ENCODE measurements at places on chromosomes 4 and X.

DNA sequence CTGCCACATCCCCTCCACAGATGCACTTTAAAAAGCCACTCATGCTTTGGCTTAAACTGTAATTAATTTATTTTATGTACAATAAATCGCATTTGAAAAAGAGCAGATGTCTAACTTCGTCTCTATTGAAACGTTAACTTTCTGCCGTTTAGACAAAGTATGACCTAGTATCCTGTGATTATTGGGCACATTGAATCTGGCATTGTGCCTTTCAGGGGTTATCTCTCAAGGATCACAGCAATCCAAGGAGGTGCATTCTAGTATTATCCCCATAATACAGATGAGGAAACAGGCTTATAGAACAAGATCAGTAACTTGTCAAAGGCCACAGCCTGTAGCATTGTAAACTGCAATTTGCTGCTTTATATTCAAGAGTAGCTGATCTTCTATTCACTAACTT lies 4.6 kb downstream of the RASL11B start:
- no peak for DNase-seq

GRCh38 chr4:113080050-113080449 lies 30.6 kb downstream of the ANK2 start:
- no peak for DNase-seq

GRCh38 chr4:95093936-95094929 lies 336.5 kb downstream of the BMPR1B start:
- no peak for DNase-seq

DNA sequence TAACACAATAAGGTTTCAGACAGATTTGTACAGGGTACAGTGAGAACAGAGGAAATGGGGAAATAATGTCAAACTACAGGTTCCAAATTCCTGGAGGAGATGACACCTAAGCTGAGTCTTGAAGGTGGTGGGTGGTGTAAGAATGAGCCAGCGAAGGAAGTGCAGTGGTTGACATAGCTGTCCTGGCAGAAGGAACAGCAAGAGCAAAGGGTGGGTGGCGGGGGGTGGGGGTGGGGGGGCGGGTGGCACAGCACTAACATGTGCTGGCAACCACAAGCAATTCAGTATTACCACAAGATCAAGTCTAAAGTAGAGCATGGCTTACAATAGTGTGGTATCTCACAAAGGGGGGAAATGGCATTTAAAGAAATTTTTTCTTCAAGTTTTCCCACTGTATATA lies 13.1 kb upstream of the G3BP2 start:
- DNase-seq = no peak

- no peak for DNase-seq
These were observed 489.8 kb upstream of the AMOT start for GRCh38 chrX:113330416-113330815.

DNA sequence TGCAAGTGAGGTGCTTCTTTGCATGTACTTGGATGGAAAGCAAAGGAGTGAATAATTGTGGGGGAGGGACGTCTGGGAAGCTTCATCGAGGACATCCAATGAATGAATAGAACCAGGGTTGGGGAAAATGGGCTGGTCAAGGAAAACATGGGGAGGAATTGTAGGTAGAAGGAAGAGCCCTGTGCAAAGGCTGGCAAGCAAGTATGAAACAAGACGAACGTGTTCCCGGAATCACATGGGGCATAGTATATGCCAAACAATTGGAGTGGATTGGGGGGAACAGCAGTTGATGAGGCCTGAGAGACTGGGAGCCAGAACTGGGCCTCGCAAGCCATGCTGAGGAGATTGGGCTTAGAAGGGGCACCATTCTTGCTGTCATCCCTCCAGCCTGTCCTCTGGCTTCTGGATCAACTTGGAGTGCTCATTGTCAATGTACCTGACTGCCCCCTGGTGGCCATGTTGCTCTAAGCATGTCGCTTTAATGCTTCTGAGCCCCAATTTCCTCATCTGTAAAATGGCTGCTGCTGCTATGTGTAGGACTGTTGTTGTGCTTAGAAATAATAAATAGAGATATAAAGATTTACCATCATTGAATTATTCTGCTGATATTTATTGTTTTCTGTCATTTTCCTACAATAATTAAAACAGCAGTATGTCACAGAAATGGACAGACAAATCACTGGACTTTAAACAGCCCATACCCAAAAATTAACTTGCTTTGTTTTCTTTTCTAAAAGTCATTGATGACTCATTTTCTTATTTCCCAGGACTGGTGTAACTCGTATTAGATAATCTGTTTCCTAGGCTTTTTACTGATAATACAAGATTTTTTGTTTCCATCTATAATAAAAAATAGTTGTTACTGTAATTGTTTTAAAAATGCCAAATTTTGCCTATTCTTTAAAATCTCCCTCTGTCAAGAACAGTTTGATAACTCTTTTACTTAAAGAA lies 66.4 kb downstream of the JADE3 start:
- no peak for DNase-seq

- DNase-seq = no peak
These were observed 7.3 kb upstream of the SEL1L3 start for GRCh38 chr4:25870081-25870480.

DNA sequence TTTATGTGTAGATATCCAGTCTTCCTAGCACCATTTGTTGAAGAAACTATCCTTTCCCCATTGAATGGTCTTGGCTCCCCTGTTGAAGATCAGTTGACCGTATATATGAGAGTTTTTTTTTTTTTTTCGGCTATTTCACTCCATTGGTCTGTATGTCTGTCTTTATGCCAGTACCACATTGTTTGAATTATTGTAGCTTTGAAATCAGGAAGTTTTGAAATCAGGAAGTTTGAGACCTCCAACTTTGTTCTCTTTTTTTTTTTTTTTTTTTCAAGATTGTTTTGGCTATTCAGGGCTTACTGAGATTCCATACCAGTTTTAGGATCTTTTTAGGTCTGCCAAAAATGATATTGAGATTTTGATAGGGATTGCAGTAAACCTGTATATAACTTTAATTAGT lies 4.3 kb upstream of the SCD5 start:
- DNase-seq = no peak

- DNase-seq = no peak
These were observed 71.1 kb upstream of the DDIT4L start for GRCh38 chr4:100261346-100261745.

DNA sequence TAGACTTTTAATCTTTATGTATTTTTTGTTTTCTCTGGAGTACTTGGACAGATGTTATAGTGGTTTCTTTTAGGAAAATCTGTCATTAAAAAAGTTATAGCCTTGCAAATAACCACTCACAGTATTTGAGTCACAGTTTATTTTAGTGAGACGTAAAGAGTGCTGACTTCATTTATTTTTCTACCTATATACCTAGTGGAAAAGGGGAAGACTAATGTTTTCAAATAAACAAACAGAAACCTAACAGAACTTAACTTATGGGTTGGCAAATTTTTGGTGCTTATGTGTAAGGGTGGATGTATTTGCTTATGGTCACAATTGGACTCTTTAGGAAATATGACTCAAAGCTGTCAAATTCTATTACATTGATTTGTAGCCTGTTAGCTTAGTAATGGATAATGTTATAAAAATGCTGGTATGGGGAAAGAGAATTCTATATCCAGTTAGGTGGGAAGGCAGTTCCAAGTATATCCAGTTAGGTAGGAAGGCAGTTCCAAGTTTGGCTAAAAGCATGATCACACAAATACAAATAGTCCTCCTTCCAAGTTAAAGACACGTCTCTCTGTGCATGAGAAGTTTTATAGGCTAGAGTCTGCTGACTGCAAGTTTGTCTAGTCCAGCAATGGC lies 61.9 kb downstream of the SLC9A6 start:
- DNase-seq = no peak

DNA sequence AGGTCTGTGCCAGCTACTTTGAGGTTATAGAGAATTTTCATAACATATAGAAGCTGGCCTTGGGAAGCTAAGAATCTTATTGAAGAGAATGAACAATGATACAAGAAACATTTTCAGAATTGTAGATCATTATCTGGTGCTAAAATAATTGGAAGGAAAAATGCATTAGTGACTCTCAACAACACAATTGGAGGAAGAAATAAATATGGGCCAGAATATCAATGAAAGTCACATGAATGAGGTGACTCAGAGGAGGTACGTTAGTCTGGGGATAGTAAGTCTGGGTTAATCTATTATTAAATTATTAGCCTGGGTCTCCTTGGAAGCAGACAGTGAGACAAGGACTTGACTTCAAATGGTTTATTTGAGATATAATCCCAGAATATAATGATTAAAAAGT lies 529.3 kb upstream of the SLIT2 start:
- DNase-seq = no peak

- DNase-seq = no peak
These were observed 174.7 kb upstream of the PPP1R2C start for GRCh38 chrX:42952621-42953020.

DNA sequence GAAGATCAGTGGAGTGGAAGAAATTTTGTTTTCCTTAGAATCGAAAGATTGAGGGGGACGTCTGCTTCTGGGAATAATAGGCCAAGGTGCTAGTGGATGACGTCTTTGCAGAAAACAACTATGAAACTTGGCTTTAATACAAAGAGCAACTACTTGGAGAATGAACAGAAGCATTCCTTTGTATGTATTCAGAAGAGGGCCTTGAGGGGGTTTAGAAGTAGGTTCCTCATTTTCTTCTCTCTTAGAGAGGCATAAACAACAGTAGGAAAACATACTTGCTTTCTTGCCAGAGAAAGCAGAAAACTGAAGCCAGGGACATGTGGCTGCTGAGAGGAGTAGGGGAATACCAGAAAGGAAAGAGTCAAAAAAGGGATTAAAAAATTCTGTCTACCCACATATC lies 167.8 kb downstream of the ZNF330 start:
- no peak for DNase-seq

- DNase-seq = no peak
These were observed 473 bp upstream of the USP51 start for GRCh38 chrX:55490121-55490520.

DNA sequence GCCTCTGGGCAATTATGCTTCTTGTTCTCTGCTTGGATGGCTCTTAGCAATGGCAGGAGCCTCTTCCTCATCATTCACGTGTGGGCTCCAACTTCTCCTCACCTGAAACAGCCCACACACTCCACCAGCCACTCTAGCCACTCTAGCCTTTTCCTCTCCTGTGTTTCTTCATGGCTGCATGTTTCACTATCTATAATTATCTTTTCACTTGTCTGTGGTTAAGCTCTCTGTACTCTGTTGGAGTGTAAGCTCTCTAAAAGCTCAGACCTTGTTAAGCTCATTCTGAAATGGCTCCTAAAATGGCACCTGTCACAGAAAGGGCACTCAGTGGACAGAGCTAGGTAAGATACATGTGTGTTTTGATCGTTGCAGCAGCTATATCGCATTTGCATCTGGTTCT lies 80.0 kb downstream of the SH3KBP1 start:
- DNase-seq = no peak

DNA sequence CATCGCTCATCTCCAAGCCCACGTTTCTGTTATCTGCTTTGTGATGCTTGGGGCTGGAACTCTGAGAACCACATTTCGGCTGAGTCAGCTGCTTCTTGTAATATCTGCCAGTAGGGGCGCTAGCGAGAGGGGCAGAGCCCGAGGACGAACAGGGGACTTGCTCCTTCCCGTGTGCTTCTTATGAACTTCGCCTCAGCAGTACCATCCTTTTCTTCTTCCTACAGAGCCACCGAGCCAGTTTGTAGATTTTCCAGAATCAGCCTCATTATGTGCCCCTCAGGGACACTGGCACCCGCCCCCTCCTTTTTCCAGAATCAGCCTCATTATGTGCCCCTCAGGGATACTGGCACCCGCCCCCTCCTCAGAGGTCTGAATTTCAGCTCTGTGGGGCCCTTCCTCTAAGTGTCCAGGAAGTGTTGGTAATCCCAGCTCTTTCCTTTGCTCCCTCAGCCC lies 441.7 kb upstream of the RASGEF1B start:
- DNase-seq = no peak

Measured in SHP77 treated with DMSO at 0.1 percent for 48 hours (cell line).